Prostate gland (tissue), 2 donors: ENCODE measurements at places on chromosomes 1 and 21. TPM values are rescaled to one million over a fixed set of nuclear protein-coding genes. Genes with fewer than 3 reads are reported as not detected.
A peak's percentile ranks its signal among the peaks of the same experiment; 100 is the strongest.

DNA sequence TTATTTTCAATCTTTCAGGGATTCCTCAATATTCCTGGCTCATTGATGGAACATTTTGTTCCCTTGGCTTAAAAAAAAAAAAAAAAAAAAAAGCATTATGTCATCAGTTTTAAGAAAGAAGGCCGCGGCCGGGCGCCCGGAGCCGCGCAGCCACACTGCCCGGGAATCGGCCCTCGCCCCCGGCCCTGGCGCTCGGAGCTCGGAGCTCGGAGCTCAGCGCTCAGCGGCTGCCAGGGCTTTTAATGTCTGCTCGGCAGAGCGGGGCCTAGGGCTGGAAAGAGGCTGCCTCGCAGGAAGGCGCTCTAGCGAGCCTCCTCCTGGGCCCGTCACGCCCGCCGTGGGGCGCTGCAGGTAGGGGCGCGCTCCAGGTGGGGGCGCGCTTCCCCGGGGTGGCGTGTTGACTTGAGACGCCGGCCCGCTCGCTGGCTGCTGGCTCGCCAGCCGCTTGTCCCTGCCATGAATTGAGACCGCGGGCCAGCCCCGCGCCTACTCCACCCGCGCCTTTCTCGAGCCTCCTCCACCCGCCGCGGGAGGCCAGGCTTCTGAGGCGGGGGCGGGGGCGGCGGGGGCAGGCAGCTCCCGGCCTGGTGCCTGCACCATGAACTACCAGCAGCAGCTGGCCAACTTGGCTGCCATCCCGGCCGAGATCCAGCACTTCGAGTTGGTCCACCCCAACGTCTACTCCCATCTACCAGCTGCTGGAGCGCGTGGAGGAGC lies 5.4 kb upstream of the TDRD5 start:
- H3K36me3 ChIP-seq, result no peaks in the 10 kb centered on the region
- peak overlapping the region; percentile 87 for H3K27ac ChIP-seq
- no peaks in the 10 kb centered on the region for H3K27me3 ChIP-seq

DNA sequence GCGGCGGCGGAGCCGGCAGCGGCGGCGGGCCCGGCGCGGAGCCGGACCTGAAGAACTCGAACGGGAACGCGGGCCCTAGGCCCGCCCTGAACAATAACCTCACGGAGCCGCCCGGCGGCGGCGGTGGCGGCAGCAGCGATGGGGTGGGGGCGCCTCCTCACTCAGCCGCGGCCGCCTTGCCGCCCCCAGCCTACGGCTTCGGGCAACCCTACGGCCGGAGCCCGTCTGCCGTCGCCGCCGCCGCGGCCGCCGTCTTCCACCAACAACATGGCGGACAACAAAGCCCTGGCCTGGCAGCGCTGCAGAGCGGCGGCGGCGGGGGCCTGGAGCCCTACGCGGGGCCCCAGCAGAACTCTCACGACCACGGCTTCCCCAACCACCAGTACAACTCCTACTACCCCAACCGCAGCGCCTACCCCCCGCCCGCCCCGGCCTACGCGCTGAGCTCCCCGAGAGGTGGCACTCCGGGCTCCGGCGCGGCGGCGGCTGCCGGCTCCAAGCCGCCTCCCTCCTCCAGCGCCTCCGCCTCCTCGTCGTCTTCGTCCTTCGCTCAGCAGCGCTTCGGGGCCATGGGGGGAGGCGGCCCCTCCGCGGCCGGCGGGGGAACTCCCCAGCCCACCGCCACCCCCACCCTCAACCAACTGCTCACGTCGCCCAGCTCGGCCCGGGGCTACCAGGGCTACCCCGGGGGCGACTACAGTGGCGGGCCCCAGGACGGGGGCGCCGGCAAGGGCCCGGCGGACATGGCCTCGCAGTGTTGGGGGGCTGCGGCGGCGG lies 1.0 kb downstream of the ARID1A start:
- peaks cover 34% of the 10 kb centered on the region for H3K4me1 ChIP-seq
- H3K4me3 ChIP-seq, result peak overlapping the region; percentile 95
- H3K27me3 ChIP-seq, result no peaks in the 10 kb centered on the region
- peak overlapping the region; percentile 91 for H3K27ac ChIP-seq
- no peak for DNase-seq
- no peaks in the 10 kb centered on the region for H3K36me3 ChIP-seq

Gene INKA2
- 2.8 TPM for total RNA-seq

Gene SPOCD1
- total RNA-seq, result not detected

Gene MX1
- 29.1 TPM for total RNA-seq

Gene ADAMTS5
- 3.0 TPM for total RNA-seq

GRCh38 chr1:1024149-1024770 lies 4.3 kb downstream of the AGRN start:
- H3K36me3 ChIP-seq, result no peaks in the 10 kb centered on the region
- peak overlapping the region; percentile 70 for H3K27ac ChIP-seq
- DNase-seq, result no peak
- no peaks in the 10 kb centered on the region for H3K27me3 ChIP-seq

GRCh38 chr1:197394831-197395608 lies 127.0 kb downstream of the CRB1 start:
- H3K27me3 ChIP-seq, result no peaks in the 10 kb centered on the region
- H3K4me1 ChIP-seq, result no peaks in the 10 kb centered on the region
- H3K4me3 ChIP-seq, result no peak overlapping the region
- H3K36me3 ChIP-seq, result no peaks in the 10 kb centered on the region

DNA sequence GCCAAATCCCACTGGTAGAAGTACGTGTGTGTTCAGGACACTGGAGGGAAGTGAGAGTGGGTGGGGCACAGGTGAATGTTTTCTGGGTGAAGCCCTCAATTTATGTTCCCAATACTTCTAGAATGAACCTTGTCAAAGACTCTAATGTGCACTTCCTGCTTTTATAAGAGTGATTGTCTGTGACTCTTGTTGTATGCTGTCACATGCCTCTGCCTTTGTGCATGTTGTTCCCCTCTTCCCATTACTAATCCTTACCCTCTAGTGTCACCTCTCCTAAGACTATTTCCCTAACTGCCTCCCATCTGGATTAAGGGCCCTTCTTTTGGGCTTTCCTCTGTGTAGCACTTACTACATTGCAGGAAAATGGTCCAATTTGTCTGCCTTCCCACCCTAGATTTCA lies 2.5 kb upstream of the LINGO4 start:
- DNase-seq, result no peak
- no peaks in the 10 kb centered on the region for H3K36me3 ChIP-seq
- H3K4me3 ChIP-seq, result no peak overlapping the region
- no peak overlapping the region for H3K27ac ChIP-seq

Gene PBX1
- total RNA-seq, result 60.4 TPM

GRCh38 chr1:119330466-119331189 lies 38.0 kb upstream of the HAO2 start:
- DNase-seq, result no peak
- no peaks in the 10 kb centered on the region for H3K36me3 ChIP-seq
- H3K4me1 ChIP-seq, result no peaks in the 10 kb centered on the region
- H3K27ac ChIP-seq, result no peak overlapping the region

DNA sequence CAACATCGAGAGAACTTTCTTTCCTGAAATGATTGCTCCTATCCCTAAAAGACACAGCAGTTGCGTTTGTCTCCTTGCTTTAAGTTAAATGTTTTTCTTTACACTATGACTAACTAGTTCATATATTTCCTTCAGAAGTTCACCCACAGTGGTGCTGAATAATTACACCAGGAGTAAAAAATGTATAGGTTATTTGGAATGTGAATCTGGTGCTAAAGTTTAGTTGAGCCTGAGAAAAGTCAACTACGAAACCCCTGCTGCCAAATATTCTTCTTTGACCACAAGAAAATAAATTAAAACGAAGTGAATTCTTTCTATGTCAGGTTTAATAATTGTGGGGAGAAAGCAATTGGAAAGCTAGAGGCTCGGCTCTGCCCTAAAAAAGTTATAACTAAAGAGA lies 52.8 kb downstream of the C4BPA start:
- H3K27ac ChIP-seq, result no peak overlapping the region
- no peaks in the 10 kb centered on the region for H3K36me3 ChIP-seq
- no peak overlapping the region for H3K4me3 ChIP-seq
- H3K4me1 ChIP-seq, result no peaks in the 10 kb centered on the region
- no peaks in the 10 kb centered on the region for H3K27me3 ChIP-seq

Gene FOXD2
- total RNA-seq, result 1.8 TPM

Gene CA6
- not detected for total RNA-seq

- peaks cover 3% of the 10 kb centered on the region for H3K36me3 ChIP-seq
- H3K27ac ChIP-seq, result peak overlapping the region; percentile 26
- no peak for DNase-seq
- no peak overlapping the region for H3K4me3 ChIP-seq
- H3K4me1 ChIP-seq, result no peaks in the 10 kb centered on the region
- H3K27me3 ChIP-seq, result no peaks in the 10 kb centered on the region
These were observed 21.5 kb upstream of the SLC25A34 start for GRCh38 chr1:15714406-15715136.

- no peaks in the 10 kb centered on the region for H3K36me3 ChIP-seq
- H3K27me3 ChIP-seq, result no peaks in the 10 kb centered on the region
- no peak overlapping the region for H3K4me3 ChIP-seq
- no peak overlapping the region for H3K27ac ChIP-seq
- DNase-seq, result no peak
These were observed 285.7 kb downstream of the PDE4B start for GRCh38 chr1:66078412-66078811.

Gene ZSCAN20
- 11.1 TPM for total RNA-seq

DNA sequence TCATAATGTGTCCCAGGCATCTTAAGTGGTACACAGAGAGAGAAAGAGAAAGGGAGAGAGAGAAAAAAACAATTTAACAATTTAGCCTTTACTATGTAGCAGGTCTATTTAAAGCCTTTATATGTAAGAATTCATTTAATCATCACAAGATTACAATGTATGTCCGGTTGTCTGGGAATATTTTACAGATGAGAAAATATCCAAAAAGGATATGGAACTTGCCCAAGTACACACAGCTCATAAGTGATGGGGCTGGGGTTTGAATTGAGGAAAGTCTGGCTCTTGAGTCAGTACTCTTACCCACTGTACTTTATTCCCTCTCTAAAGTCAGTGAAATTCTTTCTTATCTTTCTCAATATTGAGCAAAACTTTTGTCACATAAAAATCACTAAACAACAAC lies 104.6 kb downstream of the LYPLAL1 start:
- DNase-seq, result no peak
- H3K4me1 ChIP-seq, result peaks cover 7% of the 10 kb centered on the region
- no peaks in the 10 kb centered on the region for H3K36me3 ChIP-seq
- H3K27me3 ChIP-seq, result no peaks in the 10 kb centered on the region
- no peak overlapping the region for H3K4me3 ChIP-seq
- peak overlapping the region; percentile 15 for H3K27ac ChIP-seq

Gene PHLDA3
- 49.7 TPM for total RNA-seq

GRCh38 chr1:6330410-6330911 lies 63.1 kb downstream of the ACOT7 start:
- no peak for DNase-seq
- no peak overlapping the region for H3K4me3 ChIP-seq
- no peaks in the 10 kb centered on the region for H3K36me3 ChIP-seq
- no peaks in the 10 kb centered on the region for H3K4me1 ChIP-seq
